ENCODE measurements at places on chromosomes 11 and 22. TPM values are rescaled to one million over a fixed set of nuclear protein-coding genes. Genes with fewer than 3 reads are reported as not detected.

DNA sequence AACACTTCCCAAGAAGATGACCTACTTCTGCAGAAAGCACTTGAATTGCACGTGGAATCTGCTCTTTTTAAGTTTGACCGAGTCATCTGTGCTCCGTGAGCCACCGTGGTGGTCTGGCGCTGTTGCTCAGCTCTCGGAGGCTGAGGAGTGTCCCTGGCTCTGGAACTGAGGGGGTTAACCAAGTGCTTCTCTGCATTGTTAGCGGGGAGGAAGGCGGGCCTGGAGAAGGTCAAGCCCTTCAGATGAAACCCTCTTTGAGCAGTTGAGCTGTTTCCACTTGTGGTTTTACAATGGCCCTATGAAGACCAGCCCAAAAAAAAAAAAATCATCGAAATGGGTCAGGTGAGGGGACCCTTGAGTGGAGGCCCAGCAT lies 286.4 kb downstream of the NTM start:
- H3K27me3 ChIP-seq: no peaks in the 10 kb centered on the region
- no peak overlapping the region for H3K4me3 ChIP-seq
- H3K27ac ChIP-seq: no peak overlapping the region
- H3K4me1 ChIP-seq: no peaks in the 10 kb centered on the region
- DNase-seq: no peak
- no peaks in the 10 kb centered on the region for H3K36me3 ChIP-seq

Gene B3GAT3
- 37.6 TPM for total RNA-seq

- H3K4me1 ChIP-seq: peaks cover 11% of the 10 kb centered on the region
- no peak overlapping the region for H3K27ac ChIP-seq
- DNase-seq: no peak
- no peaks in the 10 kb centered on the region for H3K27me3 ChIP-seq
- H3K4me3 ChIP-seq: no peak overlapping the region
- H3K36me3 ChIP-seq: no peaks in the 10 kb centered on the region
These were observed 3.3 kb downstream of the FAM118B start for GRCh38 chr11:126214841-126215240.

DNA sequence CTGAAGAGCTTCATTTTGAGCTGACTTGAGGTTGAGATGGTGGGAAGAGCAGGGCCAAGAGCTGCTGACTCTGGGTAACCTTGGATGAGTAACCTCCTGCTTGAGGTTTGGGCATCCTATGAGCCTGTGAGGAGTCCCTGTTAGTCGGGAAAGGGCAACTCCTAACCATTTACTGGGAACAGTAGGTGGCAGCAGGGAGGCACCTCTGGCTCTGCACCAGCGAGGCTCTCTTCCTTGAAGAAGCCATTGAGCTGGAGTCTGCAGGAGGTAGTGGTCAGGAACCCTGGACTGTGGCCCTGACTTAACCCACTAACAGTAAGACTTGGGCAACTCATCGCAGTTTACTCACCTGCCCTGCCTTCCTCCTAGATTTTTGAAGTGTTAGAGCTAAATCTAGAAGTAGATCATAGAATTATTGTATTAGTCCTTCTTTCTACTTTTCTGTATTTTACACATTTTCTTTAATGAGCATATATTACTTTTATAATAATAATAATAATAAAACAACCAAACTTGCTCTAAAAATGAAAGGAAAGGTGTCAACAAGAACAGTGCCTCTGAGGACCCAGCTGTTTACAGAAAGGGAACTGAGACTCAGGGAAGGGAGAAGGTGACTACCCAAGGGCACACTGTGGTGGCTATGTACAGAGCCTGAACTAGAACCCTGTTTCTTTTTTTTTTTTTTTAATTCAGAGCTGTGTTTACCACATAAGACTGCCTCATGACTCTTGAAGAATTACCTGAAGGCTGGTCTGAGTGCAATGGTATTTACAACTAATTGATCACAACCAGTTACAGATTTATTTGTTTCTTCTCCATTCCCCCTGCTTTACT lies 47.5 kb downstream of the MEI1 start:
- no peaks in the 10 kb centered on the region for H3K27me3 ChIP-seq
- H3K4me3 ChIP-seq: no peak overlapping the region
- no peaks in the 10 kb centered on the region for H3K4me1 ChIP-seq
- H3K27ac ChIP-seq: no peak overlapping the region
- no peaks in the 10 kb centered on the region for H3K36me3 ChIP-seq

DNA sequence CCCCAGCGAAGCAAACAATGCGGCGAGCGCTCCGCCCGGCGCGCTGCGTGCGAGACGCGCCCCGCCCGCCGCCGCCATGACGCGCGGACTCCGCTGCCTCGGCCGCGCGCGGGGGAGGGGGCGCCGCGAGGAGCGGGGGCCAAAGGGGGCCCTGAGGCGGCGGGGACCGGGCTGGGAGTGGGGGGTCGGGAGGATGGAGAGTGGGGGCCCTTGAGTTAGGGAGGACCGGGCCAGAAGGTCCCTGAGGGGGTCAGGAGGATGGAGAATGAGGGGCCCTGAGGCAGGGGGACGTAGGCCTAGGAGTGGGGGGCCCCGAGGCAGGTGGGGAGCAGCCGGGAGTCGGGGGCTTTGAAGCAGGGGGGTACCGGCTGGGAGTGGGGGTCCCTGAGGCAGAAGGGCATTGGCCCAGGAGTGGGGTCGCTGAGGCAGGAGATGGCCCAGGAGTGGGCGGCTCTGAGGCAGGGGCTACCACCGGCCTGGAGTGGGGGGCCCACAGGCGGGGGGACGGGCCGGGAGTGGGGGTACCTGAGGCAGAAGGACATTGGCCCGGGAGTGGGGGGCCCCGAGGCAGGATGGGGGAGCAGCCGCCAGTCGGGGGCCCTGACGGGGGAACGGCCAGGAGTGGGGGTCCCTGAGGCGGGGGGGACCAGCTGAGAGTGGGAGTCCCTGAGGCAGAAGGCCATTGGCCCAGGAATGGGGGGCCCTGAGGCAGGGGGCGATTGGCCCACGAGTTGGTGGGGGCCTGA lies at the start of gene BRD1:
Gene BRD1 (minus strand): TSS at position 21 of the 746 bp plus-strand sequence. CDS start 3,556 bp downstream, outside the sequence.
- H3K4me1 ChIP-seq: peaks cover 13% of the 10 kb centered on the region
- H3K27me3 ChIP-seq: no peaks in the 10 kb centered on the region

DNA sequence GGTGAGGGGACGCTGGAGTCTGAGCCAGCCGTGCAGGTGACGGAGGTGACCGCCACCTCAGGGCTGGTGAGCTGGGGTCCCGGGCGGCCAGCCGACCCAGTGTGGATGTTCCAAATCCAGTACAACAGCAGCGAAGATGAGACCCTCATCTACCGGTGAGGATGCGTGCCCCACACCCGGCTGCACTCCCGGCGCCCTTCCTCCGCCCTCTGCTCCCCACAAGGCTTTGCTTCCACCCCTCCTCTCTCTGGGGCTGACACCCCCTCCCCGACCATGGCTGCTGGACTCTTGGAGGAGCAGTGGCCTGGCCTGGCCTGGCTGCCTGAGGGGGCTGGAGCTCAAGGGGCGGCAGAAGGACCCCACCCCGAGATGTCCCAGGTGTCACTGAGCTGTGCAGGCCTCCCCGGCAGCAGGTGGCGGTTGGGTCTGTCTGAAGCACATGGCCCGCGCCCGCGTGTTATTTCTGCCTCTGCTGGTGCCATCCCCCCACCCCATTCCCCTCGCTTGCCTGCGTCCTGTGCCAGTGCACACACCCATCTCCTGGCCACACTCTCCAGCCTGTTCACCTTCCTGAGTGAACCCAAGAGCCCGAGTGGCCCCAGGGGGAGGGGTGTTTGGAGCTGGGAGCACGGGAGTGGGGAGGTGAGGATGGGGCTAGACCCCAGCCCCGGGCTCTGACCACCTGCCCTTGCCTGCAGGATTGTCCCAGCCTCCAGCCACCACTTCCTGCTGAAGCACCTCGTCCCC lies 2.2 kb downstream of the LRFN4 start:
- DNase-seq: no peak
- peaks cover 9% of the 10 kb centered on the region for H3K4me1 ChIP-seq
- no peak overlapping the region for H3K4me3 ChIP-seq
- H3K27me3 ChIP-seq: no peaks in the 10 kb centered on the region
- no peak overlapping the region for H3K27ac ChIP-seq

DNA sequence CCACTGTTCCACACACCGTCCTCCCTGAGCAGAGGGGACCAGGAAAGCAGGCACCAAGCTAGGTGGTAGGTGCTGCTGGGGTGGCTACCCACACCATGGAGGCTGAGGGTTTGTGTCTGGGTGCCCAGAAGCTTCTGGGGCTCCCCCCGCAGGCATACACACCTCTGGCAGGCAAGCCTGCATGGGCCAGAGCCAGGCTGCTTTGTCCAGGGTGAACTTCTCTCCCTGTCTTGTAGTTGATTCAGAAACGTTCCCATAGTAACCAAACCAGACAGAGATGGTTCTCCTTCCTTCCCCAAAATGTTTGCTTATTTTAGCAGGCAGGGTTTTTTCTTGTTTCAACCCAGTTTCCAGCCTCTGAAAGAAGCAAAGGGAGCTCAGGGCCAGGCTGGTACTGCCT lies 40.9 kb upstream of the SUSD2 start:
- H3K4me3 ChIP-seq: no peak overlapping the region
- H3K27ac ChIP-seq: peak overlapping the region; percentile 45
- H3K36me3 ChIP-seq: no peaks in the 10 kb centered on the region
- no peak for DNase-seq

- no peak overlapping the region for H3K27ac ChIP-seq
- no peaks in the 10 kb centered on the region for H3K4me1 ChIP-seq
- peaks cover 5% of the 10 kb centered on the region for H3K36me3 ChIP-seq
These were observed 15.6 kb upstream of the CHRNA10 start for GRCh38 chr11:3686751-3687150.

DNA sequence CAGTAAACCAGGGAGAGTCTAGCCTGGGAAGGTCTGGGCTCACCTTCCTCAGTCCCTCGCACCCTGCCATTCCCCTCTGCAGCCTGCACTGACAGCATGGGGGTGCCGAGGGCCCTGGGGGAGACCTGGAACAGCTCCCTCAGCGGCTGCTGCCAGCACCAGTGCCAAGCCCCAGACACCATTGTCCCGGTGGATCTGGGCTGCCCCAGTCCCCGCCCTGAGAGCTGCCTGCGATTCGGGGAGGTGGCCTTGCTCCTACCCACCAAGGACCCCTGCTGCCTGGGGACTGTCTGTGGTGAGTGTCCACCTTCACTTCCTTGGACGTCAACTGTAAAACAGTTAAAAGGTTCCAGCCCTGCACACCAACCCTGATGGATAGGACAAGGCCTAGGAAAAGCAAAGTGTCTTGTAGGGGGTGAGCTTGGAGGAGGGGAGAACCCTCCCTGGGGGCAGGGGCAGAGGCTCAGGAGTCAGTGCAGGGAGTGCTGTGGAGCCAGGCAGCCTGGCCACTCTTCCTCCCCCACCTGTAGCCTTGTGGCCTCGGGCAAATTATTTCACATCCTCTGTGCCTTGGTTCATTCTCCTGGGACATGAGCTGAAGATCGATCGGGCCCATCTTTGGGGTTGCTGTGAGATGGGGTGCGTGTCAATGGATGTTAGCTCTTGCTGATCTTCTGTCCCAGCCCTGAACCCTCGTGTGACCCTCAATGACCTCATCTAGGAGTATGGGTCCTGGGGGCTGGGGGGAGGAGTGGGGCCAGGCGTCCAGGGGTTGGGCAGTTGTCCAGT lies 85.2 kb upstream of the MYOD1 start:
- no peak for DNase-seq
- H3K4me3 ChIP-seq: no peak overlapping the region
- no peaks in the 10 kb centered on the region for H3K36me3 ChIP-seq
- no peaks in the 10 kb centered on the region for H3K27me3 ChIP-seq
- H3K27ac ChIP-seq: no peak overlapping the region

- peaks cover 42% of the 10 kb centered on the region for H3K4me1 ChIP-seq
- no peak overlapping the region for H3K4me3 ChIP-seq
These were observed 116.7 kb downstream of the RBFOX2 start for GRCh38 chr22:35911877-35912276.

DNA sequence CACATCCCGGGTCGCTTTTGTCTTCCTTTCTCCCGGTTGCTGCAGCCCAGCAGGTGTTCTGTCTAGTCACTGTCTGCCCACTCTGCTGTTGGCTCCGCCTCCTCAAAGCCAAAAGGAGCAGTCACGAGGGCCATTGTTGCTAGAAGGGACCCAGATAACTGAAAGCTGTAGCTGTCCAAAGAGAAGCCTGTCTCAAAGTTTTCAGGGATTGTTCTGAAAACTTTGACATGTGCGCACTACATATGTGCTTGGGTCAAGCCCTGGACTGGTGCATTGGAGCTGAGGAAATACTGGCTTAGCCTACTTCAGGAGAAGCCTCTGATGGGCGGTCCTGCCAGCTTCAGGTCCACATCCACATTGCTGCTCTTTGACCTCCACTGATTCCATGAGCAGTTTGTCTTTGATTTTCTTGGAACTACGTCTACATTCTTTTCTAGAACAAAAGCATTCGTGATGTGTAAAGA lies 8.8 kb upstream of the OR2AT4 start:
- H3K27ac ChIP-seq: no peak overlapping the region
- H3K4me3 ChIP-seq: no peak overlapping the region
- no peaks in the 10 kb centered on the region for H3K27me3 ChIP-seq

Gene PGA5
- not detected for total RNA-seq

- H3K27me3 ChIP-seq: no peaks in the 10 kb centered on the region
- H3K36me3 ChIP-seq: peaks cover 5% of the 10 kb centered on the region
- no peak overlapping the region for H3K27ac ChIP-seq
- no peak overlapping the region for H3K4me3 ChIP-seq
These were observed 49.2 kb downstream of the DBX1 start for GRCh38 chr11:20110908-20111669.

- no peaks in the 10 kb centered on the region for H3K36me3 ChIP-seq
- no peak overlapping the region for H3K27ac ChIP-seq
- H3K27me3 ChIP-seq: no peaks in the 10 kb centered on the region
These were observed 8.1 kb upstream of the OR10W1 start for GRCh38 chr11:58276151-58276550.

GRCh38 chr22:42915980-42916765 lies 59.1 kb upstream of the ARFGAP3 start:
- no peak for DNase-seq
- H3K27ac ChIP-seq: peak overlapping the region; percentile 86
- no peaks in the 10 kb centered on the region for H3K27me3 ChIP-seq
- H3K4me1 ChIP-seq: peaks cover 32% of the 10 kb centered on the region

DNA sequence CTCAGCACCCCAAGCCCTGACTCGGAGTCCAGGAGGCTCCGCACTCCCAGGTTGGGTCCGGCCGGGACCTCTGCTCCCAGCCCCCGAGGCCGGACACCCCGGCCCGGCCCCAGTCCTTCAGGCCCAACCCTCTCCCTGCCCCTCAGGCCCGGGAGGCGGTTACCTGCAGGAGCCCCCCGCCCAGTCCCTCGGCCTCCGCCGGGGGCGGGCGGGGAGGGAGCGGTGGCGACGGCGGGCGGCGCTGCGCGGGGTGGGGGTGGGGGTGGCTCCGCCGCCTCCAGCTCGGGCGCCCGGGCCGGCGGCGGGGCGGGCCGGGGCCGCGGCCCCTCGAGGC lies 310 bp downstream of the TCF20 start:
- peak; percentile 82 for DNase-seq
- no peaks in the 10 kb centered on the region for H3K36me3 ChIP-seq
- H3K4me3 ChIP-seq: peak overlapping the region; percentile 97
- H3K27ac ChIP-seq: peak overlapping the region; percentile 79

Gene ADORA2A
- 4.0 TPM for total RNA-seq

- no peak overlapping the region for H3K4me3 ChIP-seq
- H3K27ac ChIP-seq: no peak overlapping the region
- H3K36me3 ChIP-seq: no peaks in the 10 kb centered on the region
- H3K27me3 ChIP-seq: no peaks in the 10 kb centered on the region
- DNase-seq: no peak
These were observed 21.8 kb downstream of the NAT10 start for GRCh38 chr11:34126959-34127848.

- no peaks in the 10 kb centered on the region for H3K4me1 ChIP-seq
- H3K4me3 ChIP-seq: no peak within 1 kb of the TSS
- H3K27me3 ChIP-seq: no peaks in the 10 kb centered on the region
These were observed at the start of gene OR5B12 for GRCh38 chr11:58442136-58442535. Gene OR5B12 (minus strand): TSS chr11:58442236. CDS start chr11:58440151, 2,085 bp downstream.

GRCh38 chr22:40213478-40213877 lies 35.8 kb downstream of the TNRC6B start:
- H3K4me3 ChIP-seq: no peak overlapping the region
- H3K27ac ChIP-seq: no peak overlapping the region
- no peak for DNase-seq
- peaks cover under 1% of the 10 kb centered on the region for H3K4me1 ChIP-seq
- H3K27me3 ChIP-seq: no peaks in the 10 kb centered on the region
- no peaks in the 10 kb centered on the region for H3K36me3 ChIP-seq
